Activated CD4-positive, CD25-positive, alpha-beta regulatory T cell treated with anti-CD3 and anti-CD28 coated beads, Interleukin-2, amount 50 U/mL, for 72 hours (primary cell): ENCODE measurements at places on chromosomes 5 and 9.

- DNase-seq, result no peak
Observed at GRCh38 chr9:133430244-133430643, 8.1 kb downstream of the ADAMTS13 start.

- DNase-seq, result no peak
Observed at GRCh38 chr5:147290261-147290660, 55.4 kb downstream of the STK32A start.

- DNase-seq, result no peak
Observed at GRCh38 chr5:80912479-80912878, 47.7 kb upstream of the RASGRF2 start.

DNA sequence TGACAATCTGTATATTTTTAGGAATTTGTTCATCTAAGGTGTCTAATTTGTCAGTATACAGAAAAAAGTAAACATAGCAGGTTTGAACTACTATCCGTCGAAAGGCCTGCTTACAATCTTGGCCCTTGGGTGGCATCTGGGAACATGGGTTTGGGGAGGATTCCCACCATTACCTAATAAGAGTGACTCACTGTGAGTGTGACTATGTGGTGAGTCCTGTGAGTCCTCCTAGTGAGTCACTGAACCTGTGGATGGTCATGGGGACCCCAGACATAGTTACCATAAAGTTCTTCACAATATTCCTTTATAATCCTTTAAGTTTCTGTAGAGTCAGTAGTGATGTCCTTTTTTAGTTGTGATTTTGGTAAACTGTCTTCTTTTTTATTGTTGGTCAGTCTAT lies 37.0 kb downstream of the RNF130 start:
- no peak for DNase-seq

DNA sequence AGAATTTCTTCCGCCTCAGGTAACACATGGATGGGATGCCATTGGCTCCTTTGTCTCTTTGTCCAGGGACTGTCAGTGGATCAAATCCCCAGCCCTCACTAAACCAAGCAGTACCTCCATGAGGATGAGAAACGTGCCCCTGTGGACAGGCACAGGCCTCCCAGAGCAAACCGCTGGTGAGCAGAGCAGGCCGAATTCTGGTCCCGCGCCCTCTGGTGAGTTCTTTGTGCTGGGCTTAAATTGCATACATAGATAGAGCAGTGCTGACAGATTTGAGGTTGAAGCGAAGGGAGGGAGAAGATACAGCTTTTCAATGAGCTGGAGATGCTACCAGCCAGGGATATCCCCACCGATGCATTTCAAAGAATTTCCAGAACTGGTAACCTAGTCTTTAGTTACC lies 143.8 kb downstream of the HSD17B3 start:
- DNase-seq, result no peak

- DNase-seq, result no peak
Observed at GRCh38 chr5:96051401-96051830, 89.8 kb upstream of the ELL2 start.

- no peak for DNase-seq
Observed at GRCh38 chr5:110018509-110018908, 328.8 kb downstream of the MAN2A1 start.

DNA sequence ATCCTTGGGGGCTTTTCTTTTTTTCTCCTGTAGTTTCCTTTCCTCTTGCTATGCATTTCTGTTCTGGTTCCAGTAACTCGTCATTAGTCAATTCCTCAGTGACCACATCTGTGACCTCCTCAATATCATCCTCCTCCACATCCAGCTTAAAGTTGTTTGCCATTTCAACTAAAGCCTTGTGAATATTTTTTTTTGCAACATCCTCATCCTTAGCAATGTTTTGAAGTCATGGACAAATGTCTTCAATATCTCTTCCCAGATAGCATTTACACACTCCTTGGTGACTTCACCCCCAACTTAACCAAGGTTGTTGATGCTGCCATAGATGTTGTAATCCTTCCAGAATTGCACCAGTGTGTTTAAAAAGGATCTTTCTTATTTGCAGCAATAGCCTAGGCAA lies 14.7 kb upstream of the ADRB2 start:
- DNase-seq, result no peak

DNA sequence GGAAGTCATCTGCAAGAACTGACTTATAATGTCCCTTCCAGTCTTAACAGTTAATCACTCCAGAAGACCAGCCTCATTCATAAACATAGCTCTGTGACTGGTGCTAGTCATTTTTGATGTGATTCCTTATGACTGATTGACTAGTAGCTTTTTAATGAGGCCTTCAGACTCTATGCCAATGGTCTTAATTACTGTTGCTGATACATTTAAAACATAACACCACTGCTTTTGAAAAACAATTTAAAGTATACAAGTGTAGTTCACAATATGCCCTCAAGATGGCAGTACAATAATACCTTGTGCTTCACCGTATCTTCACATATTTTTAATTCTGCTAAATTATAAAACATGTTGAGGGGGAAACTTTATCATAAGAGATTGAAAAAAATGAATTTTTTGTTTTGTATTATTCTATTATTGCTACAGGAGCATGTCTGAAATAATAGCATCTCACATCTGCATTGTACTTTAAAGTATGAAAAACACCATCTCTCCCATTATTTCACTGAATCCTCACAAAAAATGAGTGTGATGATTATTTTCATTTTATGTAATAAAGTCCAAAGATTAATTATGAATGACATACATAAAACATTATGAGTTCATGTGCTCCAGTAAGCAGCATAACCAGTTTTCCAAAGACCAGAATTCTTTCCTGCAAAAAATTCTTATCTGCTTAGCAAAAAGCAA lies 55.2 kb upstream of the SHISAL2B start:
- DNase-seq, result no peak

DNA sequence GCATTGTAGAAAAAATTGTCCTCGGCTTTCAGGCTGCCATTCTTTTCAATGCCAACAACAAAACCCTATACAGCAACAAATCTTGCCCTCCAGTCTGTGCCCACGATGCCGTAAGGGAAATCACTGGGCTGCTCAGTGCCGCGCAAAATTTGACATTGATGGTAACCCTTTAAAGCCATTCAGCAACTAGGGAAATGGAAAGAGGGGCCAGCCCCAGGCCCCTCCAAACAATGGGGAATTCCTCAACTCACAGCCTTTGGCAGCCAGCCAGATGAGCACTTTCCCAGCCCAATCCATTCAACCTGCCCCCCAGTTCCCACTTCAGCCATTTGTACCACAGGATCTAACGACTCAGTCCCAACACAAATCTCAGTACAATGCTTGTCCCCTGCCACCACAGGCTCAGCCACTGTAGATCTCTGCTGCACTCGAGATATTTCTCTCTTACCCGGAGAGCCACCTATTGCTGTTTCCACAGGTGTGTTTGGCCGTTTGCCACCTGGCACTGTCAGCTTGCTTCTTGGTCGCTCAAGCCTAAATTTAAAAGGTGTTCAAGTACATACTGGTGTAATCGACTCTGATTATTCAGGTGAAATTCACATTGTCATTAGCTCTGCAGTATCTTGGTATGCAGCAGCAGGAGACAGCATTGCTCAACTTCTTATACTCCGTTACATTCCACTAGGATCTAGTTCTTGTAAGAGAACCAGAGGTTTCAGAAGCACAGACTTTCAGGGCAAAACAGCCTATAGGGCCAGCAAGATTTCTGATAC lies 103.3 kb downstream of the SYK start:
- DNase-seq, result no peak
